ENCODE measurements at places on chromosomes 4 and X.

DNA sequence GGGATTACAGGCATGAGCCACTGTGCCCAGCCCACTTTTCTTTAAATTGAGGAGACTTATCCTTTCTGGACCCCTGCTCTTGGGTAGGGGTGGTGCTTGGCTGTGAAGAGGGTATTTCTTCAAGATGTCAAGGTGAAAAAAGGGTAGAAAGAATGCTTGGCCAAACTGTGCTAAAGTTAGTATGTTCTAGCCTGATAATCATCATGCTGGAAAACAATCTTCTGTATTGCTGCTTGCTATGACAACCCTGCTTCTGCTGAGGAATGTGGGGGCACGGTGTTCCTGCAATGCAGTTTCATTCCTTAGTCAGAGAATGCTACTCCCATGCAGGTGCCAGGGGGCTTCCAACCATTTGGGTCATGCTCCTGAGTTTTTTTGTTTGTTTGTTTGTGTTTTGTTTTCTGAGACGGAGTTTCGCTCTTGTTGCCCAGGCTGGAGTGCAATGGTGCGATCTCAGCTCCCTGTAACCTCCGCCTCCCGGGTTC is 4.0 kb upstream of the UBE2A start:
- DNase-seq: no peak

GRCh38 chr4:94508806-94509205 is 57.1 kb downstream of the PDLIM5 start:
- DNase-seq: no peak

DNA sequence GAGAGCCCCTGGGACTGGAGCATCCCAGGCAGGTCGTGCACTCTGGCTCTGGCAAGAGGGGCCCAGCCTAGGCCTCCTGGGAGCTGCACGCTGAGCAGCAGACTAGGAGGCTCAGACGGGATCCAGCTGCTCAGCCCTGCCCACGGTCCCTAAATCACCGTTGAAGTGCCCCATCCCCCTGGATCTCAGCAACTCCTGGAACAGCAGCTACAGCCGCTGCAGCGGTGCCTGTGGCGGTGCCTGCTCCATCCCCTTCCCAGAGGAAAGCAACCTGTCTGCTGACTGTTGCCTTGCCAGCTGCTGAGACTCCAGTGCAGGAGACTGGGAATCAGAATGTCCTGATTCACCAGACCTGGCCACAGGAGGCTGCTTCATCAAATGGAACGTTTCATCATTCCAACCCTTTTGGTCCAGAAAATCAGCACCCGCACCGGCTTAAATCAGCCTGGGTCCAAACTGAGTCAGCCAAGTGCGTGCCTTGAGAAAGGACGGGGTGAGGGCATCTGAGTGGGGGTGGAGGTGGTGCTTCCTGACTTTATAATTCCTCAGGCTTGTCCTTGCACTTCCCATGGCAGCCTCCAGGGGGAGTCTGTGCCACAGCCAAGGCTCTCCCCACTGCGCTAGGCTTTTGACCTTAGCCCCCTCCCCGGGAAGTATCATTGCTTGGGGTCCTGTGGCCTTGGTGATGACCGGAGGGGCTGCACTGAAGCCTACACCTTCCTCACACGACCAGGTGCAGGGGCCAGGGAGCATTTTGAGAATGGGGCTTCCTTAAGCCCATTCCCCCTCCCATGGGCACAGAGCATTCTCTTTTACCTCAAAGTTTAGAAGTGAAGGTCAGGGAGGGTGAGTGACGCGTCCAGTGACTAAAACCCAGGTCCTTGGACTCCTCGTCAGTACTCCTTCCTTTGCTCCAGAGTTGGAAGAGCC is 6.5 kb downstream of the ZNF185 start:
- DNase-seq: no peak

DNA sequence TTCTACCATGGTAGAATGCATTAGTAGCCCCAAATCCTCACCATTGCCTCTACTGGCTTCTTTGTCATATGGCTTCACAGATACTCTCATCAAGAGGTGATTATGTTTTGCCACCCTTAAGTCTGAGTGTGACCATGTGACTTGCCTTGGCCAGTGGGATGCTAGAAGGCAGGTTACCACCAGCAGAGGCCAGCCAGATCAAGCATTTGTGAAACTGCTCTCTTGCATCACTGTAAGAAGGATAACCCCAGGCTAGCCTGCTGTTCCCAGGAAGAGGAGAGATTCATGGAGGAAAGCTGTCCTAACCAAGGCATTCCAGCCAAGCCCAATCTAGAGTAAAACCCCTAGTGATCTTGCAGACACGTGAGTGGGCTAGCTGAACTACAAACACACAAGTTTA is 46.8 kb downstream of the USP46 start:
- no peak for DNase-seq

GRCh38 chrX:40931921-40932320 is 153.3 kb upstream of the USP9X start:
- no peak for DNase-seq

GRCh38 chr4:15853345-15853744 is 75.2 kb downstream of the CD38 start:
- no peak for DNase-seq

DNA sequence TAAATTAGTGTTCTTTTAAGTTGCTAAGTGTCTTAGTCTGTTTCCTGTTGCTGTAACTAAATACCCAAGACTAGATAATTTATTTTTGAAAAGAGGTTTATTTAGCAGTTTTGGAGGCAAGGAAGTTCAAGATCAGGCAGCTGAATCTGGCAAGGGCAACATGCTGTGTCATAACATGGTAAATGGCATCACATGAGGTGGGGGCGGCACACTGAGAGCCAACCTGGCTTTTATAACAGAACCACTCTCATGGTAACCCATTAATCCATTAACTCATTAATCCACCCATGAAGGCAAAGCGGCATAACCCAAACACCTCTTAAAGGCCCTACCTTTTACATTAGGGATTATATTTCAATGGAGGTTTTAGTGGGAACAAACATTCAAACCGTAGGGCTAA is 182.2 kb upstream of the GATB start:
- no peak for DNase-seq
